ENCODE measurements at places on chromosomes 5 and 9.

DNA sequence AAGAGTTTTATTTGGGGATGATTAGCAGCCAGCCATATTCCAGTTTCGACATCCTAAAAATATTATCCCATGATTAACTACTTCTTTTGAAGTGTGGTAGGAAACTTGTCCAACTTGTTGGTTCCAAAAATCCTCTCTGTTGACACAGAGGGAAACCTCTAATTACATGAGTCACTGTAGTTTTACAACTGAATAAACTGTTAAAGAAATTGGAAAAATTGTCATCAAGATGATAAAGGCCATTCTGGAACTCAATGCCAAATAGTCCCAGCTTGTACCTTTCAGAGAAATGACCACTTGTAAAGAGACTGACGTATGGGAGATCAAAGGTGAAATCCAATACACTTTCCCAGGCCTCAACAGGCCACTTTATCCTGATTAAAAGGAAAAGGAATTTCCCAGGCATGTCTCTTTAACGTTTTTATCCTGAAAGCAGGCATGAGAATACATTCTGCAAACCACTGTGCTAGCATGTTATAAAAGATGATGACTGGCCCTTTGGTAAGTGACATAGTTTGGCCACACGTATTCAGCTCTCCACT is 261.6 kb downstream of the GLIS3 start:
- no peak for DNase-seq

GRCh38 chr5:109351988-109352864 is 57.5 kb downstream of the PJA2 start:
- DNase-seq, result no peak

- DNase-seq, result no peak
These were observed 173.3 kb downstream of the TRIO start for GRCh38 chr5:14316471-14316870.

GRCh38 chr9:93962561-93963440 is 7.6 kb upstream of the BARX1 start:
- no peak for DNase-seq

GRCh38 chr5:139763280-139763929 is 32.2 kb upstream of the PSD2 start:
- DNase-seq, result no peak

DNA sequence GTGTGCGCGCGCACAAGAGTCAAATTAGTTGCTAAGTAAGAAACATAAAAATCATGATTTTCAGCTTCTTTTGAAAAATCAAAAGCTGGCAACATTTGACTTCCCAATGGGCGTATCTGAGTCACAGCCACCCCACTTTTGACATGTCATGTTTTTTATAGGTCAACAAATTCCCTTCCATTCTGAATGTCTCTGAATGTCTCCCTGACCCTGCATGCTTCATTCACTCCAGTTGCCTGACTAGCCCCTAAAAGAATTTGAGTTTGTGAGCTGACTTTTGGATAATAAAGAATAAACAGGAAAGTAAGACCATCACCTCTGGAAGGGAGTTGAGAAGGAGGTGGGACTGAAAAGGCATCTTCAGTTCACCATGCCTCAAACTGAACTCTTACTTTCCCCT is 20.2 kb upstream of the GLIS3 start:
- no peak for DNase-seq

DNA sequence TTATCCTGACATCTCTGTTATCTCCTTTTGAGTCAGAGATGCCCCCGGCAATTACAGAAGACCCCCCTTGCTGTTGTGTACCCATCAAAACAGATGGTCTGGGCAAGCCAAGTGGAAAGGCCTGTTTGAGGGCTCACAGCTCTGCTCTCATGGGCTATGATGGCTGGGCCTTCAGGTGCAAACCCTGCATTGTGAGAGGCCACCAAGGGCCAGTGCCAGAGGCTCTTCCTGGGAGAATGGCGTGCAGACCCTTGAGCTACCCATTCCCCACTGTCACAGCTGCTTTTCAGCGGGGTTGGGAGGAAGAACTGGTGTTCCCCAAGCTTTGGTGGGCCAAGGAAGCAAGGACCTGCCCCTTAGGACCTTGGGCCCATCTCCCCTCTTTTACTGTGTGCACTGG is 174.7 kb upstream of the PPP1R26 start:
- DNase-seq, result no peak

DNA sequence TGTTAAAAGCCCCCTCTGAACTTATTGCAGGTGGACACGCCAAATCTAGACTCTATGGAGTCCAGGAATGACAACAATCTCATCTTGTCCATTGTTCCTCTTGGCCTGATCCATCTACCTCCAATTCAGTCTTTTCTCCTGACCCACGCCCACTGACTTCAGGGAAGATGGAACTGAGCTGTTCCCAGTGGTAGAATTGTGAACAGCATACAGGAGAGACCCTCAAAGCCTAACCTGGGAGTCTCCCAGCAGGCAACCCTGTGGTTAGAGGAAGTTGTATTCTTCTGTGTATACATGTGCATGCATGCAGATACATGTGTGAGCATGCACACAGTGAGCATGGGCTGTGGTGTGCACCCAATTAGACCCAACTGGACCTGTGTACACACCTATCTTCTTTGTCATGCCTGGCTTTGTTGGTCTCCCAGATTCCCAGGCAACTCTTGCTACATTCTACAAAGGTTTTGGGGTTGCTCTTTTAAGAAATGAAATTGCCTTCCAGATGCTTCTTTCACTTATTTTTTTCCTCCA is 286.0 kb downstream of the ZSWIM6 start:
- no peak for DNase-seq

All from 8988T (cell line).